ENCODE measurements at places on chromosomes 13 and 19.

DNA sequence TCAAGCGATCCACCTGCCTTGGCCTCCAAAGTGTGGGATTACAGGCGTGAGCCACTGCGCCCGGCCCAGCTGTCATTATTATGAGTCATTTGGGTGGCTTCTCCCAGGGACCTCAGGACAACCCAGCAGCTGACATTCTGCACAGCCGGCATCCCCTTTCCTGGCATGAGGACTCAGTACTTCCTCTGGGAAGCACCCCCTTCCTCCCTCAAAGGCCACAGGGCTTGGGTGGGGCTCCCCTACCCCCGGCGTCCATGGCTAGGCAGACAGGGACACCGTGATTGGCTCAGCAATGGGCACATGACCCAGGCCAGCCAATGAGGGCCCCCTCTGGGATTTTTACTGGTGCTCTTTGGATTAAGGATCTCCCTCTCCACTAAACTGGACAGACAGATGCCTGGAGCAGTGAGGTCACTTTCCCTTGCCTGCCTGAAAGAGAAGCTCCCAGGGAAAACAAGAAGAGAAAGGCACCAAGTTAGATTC, 6.0 kb downstream of the KANK2 start:
- peak; percentile 26 for DNase-seq

- DNase-seq, result no peak
Observed at GRCh38 chr19:46220038-46220615, 9.4 kb upstream of the IGFL1 start.

- no peak for DNase-seq
Observed at GRCh38 chr19:33938821-33939220, 142.2 kb downstream of the KCTD15 start.

DNA sequence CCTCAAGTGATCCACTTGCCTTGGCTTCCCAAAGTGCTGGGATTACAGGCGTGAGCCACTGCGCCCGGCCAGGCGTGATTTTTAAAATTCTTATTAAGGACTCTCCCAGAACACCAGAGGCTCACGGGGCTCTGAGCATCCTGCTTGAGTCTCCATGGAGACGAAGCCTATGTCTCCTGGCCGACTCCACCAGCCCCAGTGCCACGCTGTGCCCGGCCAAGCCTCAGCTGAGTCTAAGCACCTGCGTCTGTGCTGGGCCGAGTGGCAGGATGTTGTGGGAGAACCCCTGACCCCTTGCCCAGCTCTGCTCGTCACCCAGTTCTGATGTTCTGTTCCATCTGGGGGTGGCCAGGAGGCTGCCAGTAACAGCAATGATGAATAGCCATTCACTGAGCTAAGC, 3.9 kb upstream of the CELF5 start:
- no peak for DNase-seq

DNA sequence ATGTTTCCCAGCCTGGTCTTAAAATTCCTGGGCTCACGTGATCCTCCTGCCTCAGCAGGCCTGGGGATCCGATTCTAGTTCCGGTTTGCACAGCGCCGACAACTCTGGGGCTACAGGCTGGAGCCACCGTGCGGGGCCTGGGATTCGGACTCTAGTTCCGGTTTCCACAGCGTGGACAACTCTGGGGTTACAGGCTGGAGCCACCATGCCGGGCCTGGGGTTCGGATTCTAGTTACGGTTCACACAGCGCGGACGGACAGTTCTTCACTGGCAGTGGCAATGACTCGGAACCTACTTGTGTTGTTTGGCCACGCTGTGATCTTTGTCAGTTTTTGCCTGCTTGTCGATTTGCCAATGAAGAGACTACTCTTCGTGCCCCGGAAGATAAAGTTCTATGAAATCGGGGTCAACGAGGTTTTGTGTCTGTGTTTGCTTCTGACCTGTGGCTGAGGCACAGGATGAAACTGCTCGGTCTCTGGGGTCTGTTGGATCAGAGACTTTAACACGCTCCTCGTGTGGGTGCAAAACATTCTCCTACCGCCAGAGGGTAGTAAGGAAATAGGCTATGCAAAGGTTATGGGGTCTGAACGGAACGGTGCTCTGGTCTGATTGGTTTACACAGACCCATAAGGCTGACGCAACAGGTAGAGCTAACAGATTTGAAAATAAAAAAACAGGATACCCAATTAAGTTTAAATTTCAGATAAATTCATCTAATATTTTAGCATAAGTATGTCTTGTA, 12.1 kb upstream of the ZSCAN1 start:
- no peak for DNase-seq

GRCh38 chr19:49920624-49921363, 8.2 kb upstream of the ATF5 start:
- DNase-seq, result no peak

GRCh38 chr19:44988273-44988672, 13.0 kb upstream of the RELB start:
- DNase-seq, result no peak
